D341Med (cell line): ENCODE measurements at places on chromosomes 5 and 9.

DNA sequence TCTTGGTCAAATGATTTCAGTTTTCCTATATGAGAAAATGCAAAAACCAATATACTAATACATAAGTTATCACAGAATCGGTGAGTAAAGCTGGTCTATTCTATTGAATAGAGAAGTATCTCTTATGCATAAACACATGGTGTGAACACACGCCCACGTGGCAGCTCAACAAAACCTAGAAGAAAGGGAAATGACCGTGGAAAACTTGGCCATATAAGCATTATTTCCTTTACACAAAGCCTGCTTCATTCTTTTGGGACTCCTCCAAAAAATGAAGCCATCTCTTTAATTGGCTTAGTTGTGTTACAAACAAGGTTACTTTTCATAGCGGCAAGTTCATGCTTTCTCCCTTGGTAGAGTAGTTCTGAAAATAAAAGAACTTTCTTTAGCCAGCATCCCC lies 183.2 kb downstream of the TMEM161B start:
- no peak for DNase-seq

DNA sequence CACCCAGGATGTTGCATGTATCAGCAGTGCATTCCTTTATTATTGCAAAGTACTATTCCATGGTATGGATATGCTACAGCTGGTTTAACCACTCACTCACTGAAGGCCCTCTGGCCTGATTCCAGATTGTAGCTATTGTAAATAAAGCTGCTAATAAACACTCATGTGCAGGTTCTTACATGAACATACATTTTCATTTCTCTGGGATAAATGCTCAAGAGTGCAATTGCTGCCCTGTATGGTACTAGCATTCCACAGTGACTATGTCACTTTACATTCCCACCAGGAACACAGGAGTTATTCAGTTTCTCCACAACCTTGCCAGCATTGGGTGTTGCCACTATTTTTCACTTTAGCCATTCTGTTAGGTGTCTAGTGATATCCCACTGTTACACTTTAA lies 267.6 kb downstream of the SPOCK1 start:
- DNase-seq: no peak

DNA sequence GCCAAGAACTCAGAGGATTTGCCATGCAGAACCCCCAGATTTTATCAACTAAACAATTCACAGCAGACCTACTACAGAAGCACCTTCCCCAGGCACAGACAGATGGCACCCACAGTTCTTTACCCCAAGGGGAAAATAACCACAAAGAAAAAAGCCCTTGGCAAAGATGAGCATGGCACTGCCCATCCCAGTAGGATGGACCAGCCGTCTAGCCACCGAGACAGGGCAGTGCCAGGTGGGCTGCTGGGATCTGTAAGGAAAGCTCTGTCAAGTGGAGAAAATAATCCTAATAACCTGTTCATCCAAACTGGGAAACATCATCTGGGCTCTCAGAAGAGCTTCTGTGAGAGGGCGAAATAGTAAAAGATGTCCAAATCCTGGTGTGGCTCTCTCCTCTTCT lies 130.0 kb downstream of the COL23A1 start:
- DNase-seq: no peak

DNA sequence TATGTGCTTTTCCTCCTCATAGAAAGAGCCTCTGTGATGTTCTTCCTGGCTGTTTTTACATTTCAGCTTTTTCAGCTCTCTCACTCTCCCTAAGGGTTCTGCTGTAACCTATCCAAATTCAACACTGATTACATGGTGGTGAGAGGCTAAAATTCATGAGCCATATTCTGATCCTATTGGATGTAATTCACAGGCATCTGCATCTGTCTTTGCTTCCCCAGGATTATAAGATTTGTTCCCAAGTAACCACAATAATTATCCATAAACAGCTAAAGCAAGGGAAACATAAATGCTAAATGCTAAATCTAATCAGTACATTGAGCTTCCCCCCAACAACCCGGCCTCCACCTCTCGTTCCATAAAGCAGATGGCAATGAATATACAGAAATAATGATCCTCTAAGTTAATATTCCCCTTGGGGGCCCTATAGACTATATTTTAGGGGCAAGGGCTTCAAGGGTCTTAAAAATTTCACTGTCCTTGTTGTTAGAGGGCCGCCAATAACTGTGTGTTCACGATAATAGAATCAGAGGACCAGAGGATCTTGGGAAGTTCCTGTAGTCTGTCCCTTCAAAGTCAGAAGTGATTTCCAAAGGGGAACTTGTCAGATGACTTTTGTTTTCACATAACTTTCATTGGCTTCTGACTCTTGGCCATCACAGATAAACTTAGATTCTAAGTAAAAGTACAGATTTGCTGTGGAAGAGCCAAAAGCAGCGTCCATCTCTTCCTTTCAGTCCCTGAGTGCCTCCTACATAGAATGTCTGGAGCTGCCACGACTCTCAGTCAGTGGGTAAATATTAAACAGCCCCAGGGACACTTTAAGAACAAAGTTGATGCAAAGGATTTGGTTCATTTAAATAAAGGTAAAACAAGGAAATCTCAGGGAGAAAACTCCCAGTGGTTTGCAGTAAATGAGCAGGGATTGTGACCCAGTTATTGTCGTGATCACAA lies 125.6 kb downstream of the ALDH1A1 start:
- DNase-seq: peak; percentile 50

DNA sequence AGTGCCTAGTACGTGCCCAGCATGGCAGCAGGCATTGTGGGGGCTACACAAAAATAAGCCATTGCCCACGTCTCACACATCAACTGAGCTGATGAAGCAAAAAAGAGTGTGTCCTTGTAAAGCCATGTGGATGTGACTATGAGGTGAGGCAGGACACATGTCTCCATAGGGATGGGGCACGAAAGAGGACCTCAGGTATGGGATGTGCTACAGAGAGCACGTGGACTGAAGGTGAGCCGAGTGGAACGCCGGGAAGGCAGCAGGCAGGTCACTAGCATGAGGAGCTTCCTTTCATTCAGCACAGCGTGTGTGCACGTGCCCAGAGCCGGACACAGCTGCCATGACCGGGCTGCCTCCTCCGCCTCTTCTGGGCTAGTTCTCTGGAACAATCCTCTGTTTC lies 429.8 kb downstream of the SPOCK1 start:
- DNase-seq: no peak

DNA sequence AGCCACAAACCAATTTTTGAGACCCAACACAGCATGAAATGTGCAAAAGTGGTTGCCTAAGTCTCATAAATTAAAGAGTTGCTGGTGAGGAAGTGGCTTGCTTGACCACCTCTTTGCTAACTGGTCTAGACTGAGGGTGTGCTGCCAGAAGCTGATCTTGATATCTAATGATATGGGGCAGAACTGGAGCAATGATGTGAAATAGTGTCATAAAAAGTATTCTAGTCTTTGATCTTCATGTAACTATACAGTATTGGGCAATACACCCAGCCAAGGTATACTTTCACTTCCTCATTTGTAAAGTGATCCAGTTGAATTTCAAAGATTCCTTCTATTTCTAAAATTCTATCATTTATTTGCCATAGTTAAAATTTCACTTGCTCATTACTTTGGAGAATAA lies 5.9 kb upstream of the YTHDC2 start:
- no peak for DNase-seq

GRCh38 chr9:127253446-127253845 lies 11.1 kb upstream of the GARNL3 start:
- DNase-seq: no peak

DNA sequence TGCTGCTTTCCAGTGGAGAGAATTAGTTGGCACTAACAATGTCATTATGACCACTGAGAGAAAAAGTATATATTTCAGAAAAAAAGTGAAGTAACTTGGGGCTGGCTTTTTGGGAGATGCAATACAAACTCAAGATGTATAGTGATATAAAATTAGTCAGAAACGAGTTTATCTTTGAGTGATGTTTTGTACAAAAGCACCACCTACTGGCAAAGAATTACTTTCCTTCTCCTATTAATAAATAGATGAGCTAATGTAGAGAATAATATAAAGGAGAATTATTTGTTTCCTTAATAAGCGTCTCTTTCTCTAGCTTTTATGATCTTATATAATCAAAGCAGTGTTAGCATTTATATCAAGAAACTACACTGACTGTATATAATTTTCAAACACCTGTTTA lies 158.8 kb downstream of the MEF2C start:
- DNase-seq: no peak

DNA sequence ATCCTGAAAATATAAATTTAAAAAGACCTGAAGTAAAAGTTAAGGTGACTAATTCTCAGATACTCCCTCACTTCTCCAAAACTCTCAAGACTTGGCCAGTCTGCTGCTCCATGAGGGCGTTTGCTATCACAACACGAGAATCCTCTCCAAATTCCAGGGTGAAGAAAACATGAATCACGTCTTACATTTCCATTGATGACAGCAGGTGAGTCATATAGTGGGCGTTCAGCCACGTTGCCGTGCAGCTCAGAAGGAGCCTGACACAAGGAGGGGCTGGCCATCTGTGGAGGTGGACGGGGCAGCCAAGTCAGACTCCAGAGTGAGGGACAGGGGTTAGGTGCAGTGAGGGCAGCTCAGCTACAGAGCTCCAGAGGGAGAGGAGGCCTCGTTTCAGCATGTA lies 555.1 kb upstream of the ADAMTS16 start:
- no peak for DNase-seq

- peak; percentile 65 for DNase-seq
Observed at GRCh38 chr5:142145106-142145900, 36.7 kb downstream of the NDFIP1 start.

GRCh38 chr9:81183761-81184160 lies 505.6 kb downstream of the TLE1 start:
- no peak for DNase-seq

GRCh38 chr5:56142614-56143372 lies 90.3 kb downstream of the ANKRD55 start:
- DNase-seq: no peak

GRCh38 chr5:35294976-35295375 lies 64.7 kb upstream of the PRLR start:
- no peak for DNase-seq

GRCh38 chr5:6338871-6339270 lies 39.5 kb downstream of the MED10 start:
- no peak for DNase-seq

GRCh38 chr9:131661568-131662288 lies 78.1 kb downstream of the RAPGEF1 start:
- no peak for DNase-seq

- DNase-seq: peak; percentile 60
Observed at GRCh38 chr9:113511856-113512761, 48.6 kb downstream of the RGS3 start.

DNA sequence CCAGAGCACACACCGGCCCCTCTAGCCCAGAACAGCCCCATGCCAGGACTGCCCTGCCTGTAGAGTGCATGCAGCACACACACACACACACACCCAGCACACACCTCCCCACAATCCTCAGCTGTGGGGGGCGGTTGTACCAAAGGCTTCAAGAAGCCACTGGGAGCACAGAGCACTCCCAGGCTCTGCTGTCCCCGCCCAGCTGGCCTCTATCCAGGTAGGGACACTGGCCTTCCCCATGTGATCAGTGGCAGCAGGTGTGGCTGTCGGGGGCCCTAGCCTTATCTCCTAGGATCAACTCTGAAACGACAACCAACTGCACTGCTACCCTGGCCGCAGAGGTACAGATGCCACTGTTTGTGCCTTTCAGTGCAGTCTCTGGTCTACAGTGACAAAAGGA lies 2.0 kb downstream of the ANAPC2 start:
- no peak for DNase-seq

- no peak for DNase-seq
Observed at GRCh38 chr5:98639274-98639673, 134.2 kb upstream of the RGMB start.

DNA sequence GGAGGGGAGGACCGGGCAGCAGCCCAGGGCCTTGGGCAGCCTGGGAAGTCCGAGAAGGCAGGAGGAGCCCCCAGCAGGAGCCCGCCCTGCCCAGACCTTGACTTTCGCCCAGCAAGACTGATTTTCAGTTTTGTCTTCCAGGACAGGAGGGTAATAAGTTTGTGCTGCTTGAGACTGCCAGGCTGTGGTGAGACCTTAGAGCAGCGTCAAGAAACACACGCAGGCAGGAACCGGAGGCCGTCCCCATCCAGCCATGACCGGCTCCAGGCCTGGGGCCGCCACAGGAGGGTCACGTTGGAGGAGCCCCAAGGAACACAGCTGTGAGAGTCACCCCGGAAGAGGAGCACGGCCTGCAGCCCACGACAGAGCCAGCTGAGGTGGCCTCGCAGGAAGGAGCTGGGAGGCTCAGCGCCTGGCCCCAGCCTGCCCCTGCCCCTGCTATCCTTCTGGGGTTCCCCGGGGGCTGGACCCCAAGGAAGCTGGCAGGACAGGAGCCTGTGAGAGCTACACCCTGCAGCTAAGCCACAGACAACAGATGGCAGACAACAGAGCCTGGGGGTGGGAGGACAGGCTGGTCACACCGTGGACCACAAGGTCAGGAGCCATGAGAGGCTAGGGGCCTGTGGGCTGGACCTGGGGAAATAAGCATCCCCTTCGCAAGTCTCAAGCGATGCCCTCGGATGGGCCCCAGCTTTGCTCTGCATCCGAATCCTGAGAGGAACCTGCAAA lies 126.0 kb upstream of the FAM120A start:
- DNase-seq: no peak

- DNase-seq: no peak
Observed at GRCh38 chr5:37859805-37860204, 20.0 kb upstream of the GDNF start.

GRCh38 chr9:126067031-126067734 lies 259.4 kb upstream of the MVB12B start:
- DNase-seq: no peak

GRCh38 chr9:96050048-96050860 lies 174.8 kb downstream of the ERCC6L2 start:
- DNase-seq: no peak

GRCh38 chr5:158174918-158175851 lies 316.2 kb upstream of the CLINT1 start:
- peak; percentile 82 for DNase-seq

DNA sequence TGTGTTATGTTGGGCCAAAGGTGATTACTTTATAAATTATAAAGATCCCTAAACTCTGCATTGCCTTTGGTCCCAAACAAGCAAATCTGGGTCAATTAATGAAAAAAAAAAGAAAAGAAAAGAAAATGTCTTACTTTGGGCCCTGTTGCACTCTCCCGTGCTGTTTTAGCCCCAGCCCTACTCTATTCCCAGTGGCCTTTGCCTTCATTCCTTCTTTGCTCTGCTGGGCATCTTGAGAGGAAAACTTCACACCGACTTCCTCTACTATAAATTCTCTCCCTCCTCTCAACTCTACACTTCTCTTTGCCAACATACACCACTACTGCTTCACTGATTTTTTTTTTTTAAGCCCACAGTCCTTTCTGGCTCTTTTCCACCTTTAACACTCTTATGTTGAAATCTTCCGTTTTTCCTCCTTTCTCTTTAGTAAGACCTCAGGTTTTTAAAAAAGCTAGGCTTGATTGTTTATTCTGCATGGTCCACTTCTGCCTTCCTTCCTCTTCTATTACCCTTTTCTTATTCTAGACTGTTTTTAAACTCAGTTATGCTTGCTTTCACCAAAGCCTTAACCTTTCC lies 4.5 kb upstream of the MSMP start:
- no peak for DNase-seq

DNA sequence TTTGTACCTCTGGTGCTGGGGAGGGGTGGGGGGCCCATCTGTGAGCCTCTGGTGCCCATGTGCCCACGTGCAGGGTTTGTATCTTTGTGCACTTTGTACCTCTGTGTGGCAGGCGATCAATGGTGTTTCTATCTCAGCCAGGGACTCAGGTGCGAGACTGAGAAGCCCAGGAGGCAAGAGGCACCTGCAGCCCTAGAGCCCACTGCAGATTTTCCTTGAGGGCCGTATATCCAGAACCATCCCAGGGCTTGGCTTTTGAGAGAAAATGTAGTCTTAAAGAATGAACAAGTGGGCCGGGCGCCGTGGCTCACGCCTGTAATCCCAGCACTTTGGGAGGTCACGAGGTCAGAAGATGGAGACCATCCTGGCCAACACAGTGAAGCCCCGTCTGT lies 52.2 kb upstream of the KCNMB1 start:
- DNase-seq: no peak

- no peak for DNase-seq
Observed at GRCh38 chr5:16364910-16365309, 100.7 kb downstream of the ZNF622 start.
